ENCODE measurements at places on chromosomes 2 and 18. TPM values are rescaled to one million over a fixed set of nuclear protein-coding genes. Genes with fewer than 3 reads are reported as not detected.

DNA sequence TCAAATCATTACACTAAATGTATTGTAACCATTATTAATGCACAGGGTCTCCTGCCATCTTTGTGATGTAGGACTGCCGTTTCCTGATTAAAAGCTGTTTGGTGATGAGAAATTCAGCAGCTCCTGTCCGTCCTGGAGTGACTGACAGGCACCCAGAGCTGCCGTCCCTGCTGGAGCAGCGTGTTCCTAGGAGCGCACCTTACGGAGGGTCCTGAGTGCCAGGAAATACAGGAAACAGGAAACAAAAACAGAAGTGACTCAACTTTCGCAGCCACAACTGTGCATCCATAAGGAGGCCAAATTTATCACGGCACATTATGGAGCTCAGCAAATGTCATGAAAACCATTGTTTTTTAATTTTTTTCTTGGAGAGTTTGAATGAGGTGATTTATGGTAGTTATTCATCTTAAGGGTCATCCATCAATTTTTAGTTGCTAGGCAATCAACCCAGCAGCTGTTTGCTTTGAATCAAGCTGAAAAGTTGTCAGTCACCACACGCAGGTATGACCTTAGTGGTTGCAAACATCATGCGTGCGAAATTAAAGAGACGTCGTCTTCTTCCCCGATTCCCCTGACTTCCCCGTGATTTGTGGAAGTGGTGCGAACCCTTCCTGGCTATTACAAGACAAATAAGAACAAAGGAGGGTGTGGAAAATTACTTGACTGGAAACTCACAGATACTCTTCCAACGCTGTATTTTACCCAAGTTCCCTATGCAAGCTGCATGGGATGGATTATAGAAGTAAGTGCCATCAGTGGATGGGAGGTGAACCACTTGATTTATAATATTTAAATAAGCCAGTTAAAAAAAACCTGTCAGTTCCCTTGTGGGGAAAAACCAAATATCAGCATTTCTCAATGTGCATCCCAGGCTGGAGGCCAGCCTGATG lies 19.8 kb downstream of the TSHZ1 start:
- DNase-seq: no peak

DUSP2 gene
- 4.9 TPM for polyA plus RNA-seq

NEMP2 gene
- polyA plus RNA-seq: 13.7 TPM

DNA sequence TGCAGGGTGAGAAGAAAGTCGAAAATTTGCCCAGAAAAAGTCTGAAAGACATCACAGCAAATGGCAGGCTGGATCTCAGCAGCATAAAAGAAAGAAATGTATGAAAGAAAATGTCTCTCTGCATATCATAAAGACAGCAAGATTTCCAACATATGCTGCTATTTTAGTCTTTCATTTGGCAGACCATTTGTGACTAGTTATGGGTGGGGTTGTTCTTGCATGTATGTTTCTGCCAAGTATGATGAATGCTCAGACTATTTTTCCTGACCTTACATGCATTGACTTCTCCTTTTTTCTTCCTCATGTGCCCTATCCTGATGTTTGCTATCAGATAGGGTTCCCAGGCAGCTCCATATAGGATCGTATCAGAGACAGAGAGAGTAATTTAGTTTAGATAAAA lies 58.5 kb upstream of the PARD3B start:
- DNase-seq: no peak

GRCh38 chr2:163602196-163602595 lies 133.6 kb downstream of the FIGN start:
- DNase-seq: no peak

MYO5B gene
- 29.5 TPM for polyA plus RNA-seq

- no peak for DNase-seq
These were observed 40.6 kb upstream of the HDAC4 start for GRCh38 chr2:239441261-239442078.

DNA sequence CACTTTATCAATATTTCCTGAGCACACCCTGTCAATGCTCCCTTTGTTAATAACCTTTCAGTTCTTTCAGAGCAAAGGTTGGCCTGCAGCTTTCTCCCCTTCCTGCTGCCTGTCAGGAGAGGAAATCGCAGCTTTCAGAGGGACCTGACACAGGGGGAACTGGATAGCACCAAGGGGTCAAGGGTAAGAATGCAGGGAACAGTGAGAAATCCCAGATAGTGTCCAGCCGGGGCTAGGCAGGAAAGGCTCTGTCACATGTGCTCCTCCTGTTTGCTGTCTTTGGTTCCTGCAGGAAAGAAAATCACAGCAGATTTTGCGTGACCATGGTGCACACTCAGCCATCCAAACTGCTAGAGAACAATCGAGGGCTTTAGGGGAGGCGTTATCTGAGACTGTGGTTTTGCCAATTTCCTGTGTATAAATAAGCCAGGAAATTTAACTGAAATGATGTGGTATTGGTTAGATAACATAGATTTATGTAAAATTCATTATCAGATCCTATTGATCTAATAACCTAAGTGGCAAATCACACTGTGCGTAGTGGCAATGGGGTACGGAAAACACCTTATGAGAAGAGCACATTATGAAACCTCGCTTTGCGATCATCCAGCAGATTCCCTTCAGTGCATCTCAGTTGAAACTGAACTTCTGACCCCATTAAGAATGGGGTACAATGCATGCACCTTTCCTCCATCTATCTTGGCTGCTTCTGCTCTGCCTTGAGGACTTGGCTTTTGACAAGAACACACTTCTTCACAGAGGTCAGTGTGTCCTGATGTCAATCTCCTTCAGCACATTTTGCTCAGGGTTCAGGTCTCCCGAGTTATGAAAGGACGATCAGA lies 178.0 kb downstream of the ICOS start:
- no peak for DNase-seq

DNA sequence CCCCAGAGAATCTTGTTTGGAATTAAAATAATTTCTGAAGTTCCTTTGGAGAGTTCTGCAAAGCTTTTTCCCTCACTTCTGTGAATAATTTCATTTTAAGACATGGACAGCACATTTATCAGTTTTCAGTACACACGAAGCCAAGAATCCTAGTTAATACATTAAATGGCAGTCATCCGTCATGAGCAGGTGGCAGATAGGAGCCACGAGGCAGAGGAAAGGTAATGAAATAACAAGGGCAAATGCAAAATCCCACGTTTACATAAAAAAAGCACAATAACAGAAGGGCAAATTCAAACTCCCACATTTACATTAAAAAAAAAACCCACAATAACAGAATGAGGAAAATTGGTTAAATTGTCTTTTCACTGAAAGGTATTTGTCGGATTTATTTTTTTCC lies 25.9 kb upstream of the SNTG2 start:
- no peak for DNase-seq

- no peak for DNase-seq
These were observed 87.2 kb downstream of the UXS1 start for GRCh38 chr2:106106622-106107508.

DNA sequence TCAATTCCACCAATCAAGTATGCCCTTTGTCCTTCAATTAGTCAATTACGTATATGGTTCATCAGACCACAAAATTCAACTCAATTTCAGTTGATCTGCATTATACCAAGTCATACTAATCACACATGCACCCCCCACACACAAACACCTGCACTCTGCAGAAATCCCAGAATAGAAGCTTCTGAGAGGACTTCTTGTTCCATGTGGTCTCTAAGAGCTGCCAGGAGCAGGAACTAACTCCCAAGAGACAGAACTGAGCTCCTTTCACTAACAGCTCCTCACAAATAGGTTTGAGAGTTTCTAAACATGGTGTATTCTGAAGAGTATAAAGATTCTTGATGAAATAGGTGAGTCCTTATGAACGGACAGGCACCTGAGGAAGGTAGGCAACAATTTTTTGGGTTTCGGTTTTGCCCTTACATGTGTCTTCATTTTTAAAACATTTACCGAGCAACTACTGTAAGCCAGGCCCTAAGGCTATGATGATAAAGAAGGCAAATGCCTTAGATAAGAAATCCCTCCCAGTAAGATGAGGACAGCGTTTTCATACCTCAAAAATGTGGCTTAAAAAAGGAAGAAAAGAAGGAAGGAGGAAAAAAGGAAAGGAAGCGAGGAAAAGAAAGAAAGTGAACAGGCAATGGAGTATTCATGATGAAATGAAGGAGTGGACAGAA lies 183.1 kb downstream of the PID1 start:
- no peak for DNase-seq

GALNT14 gene
- polyA plus RNA-seq: 58.6 TPM

DNA sequence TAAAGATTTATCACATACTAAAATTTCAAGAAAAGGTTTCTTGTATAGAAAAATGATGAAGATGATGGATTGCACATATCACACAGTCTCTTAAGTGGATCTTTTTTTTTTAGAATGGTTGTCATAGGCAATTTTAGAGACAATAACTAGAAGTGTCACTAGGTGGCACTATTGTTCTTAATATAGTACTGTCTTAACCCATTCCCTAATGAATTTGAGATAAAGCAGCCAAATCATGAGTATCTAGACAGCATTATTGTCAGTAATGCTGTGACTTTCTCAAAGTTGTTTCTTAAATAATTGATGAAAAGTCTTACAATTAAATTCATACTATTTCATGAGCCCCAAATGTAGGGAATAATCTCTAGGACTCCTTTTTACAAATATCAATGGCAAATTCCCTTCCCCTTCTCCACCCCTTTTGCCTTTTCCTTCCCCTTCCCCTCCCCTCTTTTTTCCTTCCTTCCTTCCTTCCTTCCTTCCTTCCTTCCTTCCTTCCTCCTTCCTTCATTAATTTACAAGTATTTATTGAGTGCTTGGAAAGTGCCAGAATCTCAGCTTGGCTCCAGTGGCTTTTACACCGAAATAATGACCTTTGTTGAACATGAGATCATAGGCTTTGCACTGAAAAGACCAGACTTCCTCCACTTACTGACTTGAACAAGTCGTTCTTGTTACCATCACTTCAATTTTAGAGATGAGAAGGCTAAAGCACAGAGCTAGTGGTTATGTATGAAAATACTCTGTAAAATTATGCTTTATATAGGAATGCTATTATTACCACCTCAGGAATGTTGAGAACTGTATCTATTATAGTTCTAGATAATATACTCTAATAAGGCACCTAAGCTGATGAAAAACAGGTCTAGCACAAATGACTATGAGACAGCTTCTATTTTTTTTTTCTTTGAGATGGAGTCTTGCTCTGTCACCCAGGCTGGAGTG lies 19.8 kb downstream of the MYL12B start:
- peak; percentile 84 for DNase-seq

DNA sequence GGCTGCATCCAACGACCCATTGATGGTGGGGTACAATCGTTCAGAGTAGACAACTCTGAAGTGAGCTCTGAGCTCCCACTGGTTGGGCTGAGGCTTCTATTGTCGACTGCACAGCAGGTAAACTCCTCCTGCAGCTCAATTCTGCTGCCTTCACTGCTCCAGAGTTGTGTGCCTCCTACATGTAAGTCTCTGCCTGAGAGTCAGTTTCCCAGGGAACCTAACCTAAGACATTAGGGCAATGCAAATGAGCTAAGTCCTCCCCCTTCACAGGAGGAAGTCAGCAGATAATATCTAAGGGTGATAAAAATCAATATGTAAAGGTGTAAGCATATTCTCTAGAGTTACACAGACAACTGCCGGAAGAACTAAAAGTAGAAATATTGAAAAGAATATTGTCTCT lies 22.5 kb upstream of the ACYP2 start:
- no peak for DNase-seq

DNA sequence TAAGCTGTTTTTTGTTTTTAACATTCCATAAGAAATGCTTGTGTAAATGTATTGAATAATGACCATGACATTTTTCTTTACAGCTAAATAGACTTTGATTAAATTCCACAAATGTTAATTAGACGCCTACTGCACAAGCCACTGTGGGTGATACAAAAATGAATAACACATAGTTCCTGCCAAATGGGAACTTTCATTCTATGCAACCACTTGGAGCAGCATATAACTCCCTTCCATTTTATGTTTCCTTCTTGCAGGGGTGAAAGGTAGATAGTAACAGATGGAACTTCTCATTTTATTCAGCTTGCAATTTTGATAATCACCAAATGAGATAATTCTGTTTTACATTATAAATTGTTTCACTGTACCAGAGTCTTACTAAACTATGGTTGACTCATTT lies 70.0 kb upstream of the THUMPD2 start:
- DNase-seq: no peak

CYTIP gene
- 1.2 TPM for polyA plus RNA-seq

Measured in renal pelvis (tissue), 12 donors.